ENCODE measurements at places on chromosomes 12 and 14.
A peak's percentile ranks its signal among the peaks of the same experiment; 100 is the strongest.

DNA sequence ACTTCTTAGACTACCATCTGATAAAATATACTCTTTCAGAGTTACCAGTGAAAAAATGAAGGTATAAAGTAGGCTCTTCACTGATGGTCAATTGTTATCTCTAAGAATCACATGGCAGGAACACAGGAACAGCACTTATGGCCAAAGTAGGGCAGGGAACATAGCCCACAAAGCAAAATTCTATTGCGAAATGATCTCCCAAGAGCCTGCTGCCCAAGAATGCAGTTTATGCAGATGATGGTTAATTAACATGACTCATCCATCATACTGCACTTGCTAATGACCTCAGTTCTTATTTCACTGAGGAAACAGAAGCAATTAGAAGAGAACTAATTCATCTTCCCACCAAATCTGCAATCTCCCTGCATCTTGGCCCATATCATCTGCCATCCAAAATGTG is 133.8 kb downstream of the SLC2A13 start:
- DNase-seq: peak; percentile 12

DNA sequence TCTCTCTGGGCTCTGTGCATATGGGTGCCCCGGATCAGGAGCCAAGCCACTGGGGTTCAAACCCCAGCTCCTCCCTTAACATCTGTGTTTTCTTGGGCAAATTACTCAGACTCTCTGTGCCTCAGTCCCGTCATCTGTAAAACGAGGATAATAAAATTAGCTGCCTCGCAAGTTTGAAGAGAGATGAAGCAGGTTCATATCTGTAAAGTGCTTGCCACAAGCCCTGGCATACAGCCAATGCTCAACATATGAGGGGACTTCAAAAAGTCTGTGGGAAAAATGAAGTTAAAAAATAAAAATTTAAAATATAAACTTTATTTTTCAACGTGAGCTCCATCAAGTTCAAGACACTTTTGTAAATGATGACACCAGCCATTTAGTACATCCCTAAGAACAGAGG is 276.7 kb downstream of the FOXN3 start:
- DNase-seq: no peak

GRCh38 chr14:102524451-102525218 is 15.1 kb upstream of the ANKRD9 start:
- peak; percentile 99 for DNase-seq

DNA sequence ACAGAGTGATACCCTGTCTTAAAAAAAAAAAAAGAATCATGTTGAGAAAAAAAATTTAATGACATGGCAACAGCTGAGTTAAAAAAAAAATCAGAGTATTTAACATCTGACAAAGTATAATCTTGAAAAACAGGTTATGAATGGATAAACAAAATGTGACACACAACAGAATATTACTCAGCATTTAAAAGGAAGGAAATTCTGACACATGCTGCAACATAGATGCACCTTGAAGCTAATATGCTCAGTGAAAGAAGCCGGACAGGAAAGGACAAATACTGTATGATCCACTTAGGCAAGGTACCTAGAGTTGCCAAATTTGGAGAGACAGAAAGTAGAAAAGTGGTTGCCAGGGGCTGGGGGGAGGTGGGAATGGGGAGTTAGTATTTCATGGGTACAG is 19.4 kb upstream of the EIF2B2 start:
- DNase-seq: no peak

- DNase-seq: no peak
Observed at GRCh38 chr14:28773861-28774691, 7.5 kb downstream of the FOXG1 start.

GRCh38 chr12:50984586-50985298 is 32.4 kb downstream of the HIGD1C start:
- peak; percentile 27 for DNase-seq
